Retinal pigment epithelial cell (primary cell): ENCODE measurements at places on chromosomes 7 and 10.

- DNase-seq, result no peak
Measured at GRCh38 chr10:34845070-34845469, 30.0 kb upstream of the PARD3 start.

- DNase-seq, result no peak
Measured at GRCh38 chr7:149733131-149733923, 40.1 kb downstream of the ZNF467 start.

GRCh38 chr10:110746969-110747608, 103.0 kb downstream of the RBM20 start:
- no peak for DNase-seq

DNA sequence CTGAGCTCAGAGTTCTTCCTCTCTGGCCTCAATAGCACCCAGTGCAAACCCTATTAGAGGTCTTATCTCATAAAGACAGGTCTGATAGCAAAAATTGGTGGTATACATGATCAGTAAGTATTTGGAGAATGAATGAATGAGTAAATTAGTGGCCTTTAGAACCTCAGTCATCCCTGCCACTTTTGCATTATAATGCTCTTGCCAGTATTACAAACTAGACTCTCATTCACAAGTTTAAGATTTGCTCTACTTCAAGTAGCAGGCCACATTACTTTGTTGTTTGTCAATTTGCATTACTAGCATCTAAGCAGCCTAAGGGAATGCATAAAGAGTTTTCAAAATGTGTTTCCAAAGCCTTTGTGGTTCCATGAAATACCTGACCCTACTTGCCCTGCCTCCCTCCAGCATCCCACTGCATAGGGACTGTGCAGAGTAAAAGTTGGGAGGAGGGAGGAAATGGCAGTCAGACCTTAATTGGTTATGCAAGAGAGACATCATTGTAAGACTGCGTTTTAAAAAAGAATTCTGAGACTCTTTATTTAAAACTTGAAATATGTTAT, 21.3 kb downstream of the TSPAN12 start:
- DNase-seq, result no peak

DNA sequence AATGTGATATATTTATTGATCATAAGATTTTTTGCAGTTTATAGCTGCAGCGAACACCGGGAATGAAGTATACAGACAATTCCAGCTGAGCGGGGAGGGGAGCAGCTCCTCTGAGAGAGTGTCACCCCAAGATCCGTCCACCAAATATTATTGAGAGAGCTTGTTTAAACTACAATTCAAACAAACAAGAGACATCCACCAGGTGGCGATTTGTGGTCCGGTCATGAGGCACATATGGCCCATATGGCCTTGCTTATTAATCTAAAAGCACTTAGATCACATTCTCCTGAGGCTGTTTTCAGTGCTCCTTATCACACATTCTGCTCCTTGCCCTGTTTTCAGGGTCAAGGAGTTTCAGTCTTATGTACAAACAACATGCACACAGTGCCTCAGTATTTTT, 83.1 kb downstream of the THSD7A start:
- no peak for DNase-seq

DNA sequence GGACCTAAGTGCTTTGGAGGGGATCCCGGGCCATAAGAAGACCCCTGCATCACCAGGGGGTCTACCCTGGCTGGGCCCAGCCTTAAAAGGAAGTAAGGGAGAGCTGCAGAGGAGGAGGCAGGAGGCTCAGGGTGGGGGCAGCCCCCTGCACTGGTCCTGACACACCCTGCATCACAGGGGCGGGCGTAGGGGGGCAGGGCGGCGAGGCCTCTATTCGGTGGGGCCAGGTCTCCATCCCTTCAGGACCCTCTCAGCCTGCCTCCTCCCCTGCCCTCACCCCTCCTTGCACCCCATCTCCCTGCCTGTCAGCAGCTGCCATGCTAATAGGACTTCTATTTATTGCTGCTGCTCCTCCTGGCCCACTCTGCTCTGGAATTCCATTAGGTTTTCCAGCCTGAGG, 101.4 kb downstream of the C10orf105 start:
- no peak for DNase-seq

DNA sequence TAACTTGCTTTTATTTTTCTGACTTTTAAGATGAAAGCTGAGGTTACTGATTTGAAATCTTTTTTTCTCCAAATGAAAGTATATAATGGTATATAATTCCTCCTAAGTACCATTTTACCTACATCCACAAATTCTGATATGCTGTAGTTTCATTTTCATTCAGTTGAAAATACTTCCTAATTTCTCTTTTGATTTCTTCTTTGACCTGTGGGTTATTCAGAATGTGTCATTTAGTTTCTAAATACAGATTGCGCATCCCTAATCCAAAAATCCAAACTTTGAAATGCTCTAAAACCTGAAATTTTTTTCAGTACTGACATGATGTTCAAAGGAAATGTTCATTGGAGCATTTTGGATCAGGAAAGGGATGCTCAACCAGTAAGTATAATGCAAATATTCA, 168.7 kb downstream of the CELF2 start:
- DNase-seq, result no peak

- no peak for DNase-seq
Measured at GRCh38 chr10:43210556-43210955, 56.3 kb downstream of the RASGEF1A start.

- no peak for DNase-seq
Measured at GRCh38 chr7:20223356-20223755, 6.2 kb upstream of the MACC1 start.

DNA sequence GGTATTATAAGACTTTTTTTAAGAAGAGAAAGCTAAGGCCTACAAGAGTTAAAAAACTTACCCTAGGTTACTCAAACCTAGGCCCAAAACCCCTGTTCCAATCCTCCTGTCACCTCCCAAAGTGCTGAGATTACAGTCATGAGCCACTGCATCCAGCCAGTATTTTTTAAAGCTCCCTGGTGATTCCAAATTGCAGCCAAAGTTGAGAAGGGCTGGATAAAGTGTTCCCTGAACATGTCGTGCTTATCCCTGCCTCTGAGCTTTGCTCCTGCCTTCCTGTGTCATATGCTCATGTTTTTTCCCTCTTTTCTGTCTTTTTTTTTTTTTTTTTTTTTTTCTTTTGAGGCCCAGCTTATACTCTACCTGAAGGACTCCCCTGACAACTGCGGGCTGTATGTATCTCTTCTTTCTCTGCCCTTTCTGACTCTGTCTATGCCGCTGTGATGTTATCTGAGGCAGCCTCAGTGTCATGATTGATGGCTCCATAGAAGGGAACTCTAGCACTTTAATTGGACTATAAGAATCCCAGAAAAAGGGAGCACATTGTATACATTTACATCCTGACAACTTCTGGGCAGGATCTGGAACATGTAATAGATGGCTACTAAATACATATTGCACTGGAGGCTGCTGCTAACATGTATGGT, 8.0 kb downstream of the AKR1B10 start:
- DNase-seq, result no peak

- no peak for DNase-seq
Measured at GRCh38 chr7:87216701-87217508, 2.6 kb downstream of the TMEM243 start.

GRCh38 chr10:102461187-102462054, 10.1 kb upstream of the C10orf95 start:
- peak; percentile 61 for DNase-seq

GRCh38 chr7:49243521-49243920, 319.2 kb downstream of the CDC14C start:
- no peak for DNase-seq

- DNase-seq, result no peak
Measured at GRCh38 chr7:36739351-36739750, 15.1 kb upstream of the AOAH start.

DNA sequence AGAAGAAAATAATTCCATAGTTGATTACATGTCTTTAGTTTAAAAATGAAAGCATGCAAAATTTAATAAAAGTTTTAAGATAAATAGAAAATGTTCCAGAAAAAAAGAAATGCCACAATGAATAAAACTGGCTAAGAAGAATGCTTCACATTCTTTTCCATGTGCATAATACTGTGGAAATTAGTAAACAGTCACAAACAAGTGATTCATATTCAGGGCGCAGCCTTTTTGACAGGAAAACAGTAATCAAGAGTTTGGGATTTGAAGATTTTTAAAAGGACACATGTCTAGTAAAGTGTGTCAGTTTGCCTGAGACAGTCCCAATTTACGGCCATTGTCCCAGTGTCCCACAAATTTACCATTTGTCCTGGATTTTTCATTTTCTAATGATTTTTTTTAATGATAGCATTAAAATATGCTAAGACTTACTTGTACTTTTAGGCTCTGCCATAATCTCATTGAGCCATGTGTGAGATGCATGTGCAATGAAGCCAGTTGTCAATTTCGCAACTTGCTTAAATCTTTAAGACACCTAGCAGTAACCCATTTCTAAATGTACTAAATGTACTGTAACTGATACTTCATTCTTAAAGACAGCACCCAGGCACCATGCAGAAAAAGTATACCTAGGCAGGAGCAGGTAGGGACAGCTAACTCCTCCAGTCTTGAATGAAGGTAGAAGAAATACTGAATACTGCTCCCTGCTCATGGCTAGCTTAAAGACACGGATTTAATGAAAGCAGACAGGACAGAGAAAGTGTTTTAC, 46.9 kb downstream of the ZNF438 start:
- no peak for DNase-seq

DNA sequence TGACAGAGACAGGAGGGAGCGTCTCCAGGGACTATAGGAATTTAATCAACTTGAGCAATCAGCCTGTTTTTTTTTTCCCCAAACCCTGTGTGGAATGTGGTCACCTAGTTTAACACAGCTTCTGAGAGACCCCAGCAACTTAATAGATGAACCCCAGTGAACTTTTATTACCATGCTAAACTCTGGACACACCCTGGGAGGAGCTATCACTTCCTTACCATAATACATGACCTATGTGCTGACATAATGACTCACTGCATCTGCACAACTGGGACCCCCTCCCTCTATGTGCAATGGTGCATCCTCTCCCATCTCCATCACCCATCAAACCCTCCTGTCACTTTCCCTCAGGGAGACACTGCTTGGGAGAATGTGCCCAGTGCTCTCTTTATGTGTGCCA, 83.7 kb downstream of the EPC1 start:
- no peak for DNase-seq

DNA sequence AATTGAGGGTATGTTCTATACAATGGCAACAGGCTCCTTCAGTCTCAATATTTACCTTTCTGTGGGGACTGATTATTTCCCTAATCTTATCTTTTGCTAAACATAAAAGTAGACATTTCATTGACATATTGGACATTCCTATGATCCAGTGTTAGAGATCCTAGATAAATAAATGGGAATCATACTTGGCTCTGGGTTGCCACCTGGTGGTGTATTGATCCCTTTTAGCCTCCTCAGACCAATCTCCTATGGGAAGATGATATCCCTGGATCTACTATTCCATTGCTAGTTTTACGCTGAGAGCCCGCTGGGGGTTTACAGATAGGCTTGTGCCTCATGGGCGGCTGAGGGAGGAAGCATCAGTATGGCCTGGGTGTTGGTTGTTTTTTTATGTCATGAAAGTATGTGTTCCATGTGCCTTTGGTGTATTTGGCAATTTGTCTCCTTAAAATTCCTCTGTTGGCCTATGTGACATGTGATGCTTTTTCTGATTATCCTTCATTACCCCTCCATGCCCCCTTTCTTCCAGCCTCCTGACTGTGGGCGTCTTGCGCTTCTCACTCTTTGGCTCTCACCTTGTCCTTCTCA, 18.8 kb downstream of the CELF2 start:
- no peak for DNase-seq

DNA sequence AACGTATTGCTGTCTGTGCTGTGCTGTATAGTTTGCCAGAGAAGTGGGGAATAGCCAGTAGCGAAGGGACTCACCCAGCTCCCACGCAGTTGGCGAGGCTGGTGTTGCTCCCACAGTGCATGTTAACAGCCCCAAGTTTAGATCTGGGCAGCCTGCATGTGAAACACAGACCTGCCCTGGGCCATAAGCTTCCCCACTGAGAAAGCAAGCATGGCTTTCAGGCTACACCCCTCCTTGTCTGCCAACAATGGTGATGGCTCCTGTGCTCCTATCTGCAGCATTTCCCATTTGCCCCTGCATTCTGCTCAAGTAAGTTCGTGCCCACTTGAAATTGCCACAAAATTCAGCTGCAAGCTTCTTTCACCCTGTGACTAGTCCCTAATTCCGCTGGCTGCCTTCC, 57.5 kb downstream of the IPMK start:
- no peak for DNase-seq

GRCh38 chr7:120732256-120732655, 125.7 kb downstream of the TSPAN12 start:
- DNase-seq, result no peak

- DNase-seq, result no peak
Measured at GRCh38 chr10:97584798-97585438, 729 bp downstream of the HOGA1 start.

DNA sequence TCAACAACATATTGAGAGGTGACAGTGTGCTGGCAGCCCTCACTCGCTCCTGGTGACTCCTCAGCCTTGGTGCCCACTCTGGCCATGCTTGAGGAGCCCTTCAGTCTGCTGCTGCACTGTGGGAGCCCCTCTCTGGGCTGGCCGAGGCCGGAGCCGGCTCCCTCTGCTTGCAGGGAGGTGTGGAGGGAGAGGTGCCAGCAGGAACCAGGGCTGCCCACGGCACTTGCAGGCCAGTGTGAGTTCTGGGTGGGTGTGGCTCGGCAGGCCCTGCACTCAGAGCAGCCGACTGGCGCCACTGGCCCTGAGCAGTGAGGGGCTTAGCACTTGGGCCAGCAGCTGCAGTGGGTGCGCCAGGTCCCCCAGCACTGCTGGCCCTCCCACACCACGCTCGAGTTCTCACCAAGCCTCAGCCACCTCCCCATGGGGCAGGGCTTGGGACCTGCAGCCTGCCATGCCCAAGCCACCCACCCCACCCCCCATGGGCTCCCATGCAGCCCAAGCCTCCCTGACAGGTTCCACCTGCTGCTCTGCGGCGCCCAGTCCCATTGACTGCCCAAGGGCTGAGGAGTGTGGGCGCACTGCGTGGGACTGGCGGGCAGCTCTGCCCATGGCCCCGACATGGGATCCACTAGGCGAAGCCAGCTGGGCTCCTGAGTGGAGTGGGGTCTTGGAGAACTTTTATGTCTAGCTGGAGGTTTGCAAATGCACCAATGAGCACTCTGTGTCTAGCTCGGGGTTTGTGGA, 377.1 kb upstream of the ANKRD30A start:
- DNase-seq, result no peak

DNA sequence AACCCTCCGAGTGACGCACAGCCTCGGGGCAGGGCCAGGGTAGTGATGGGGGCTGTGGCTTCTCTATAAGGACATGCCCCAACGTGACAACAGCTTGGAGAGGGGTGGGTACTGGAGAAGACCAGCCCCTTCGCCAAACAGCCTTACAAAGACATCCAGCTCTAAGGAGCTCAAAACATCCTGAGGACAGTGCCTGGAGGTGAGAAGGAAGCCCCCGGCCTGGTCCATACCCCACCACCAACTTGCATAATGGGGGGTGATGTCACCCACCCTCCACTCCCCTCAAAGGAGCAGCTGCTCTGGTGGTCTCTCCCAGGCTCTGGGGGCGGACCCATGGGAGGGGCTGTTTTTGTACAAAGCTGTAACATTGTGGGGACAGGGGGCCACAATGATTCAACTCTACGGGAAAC, 15.1 kb downstream of the PRSS2 start:
- DNase-seq, result no peak
